ENCODE measurements at places on chromosomes 2 and 18.

GRCh38 chr2:238108423-238109183 is 8.5 kb downstream of the ESPNL start:
- DNase-seq: peak; percentile 61

DNA sequence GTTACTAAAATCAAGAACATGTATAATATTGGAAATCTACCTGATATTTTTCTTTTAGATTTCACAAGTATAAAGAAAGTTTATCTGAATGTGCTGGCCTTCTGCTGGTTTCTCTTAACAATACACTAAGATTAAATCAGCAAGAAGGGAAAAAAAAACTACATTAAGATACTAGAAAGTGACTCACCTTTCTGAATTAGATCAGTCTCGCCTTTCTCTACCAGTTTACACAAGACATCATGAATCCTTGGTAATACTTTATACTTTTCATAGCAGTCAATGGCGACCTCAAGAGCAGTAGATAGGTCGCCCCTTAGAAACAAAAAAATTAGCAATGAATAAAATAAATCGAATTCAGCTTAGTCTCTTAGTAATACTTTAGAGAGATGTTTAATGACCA is 61.2 kb downstream of the LRPPRC start:
- DNase-seq: no peak

GRCh38 chr2:135913727-135914365 is 37.6 kb upstream of the MCM6 start:
- DNase-seq: no peak

- DNase-seq: no peak
Measured at GRCh38 chr2:25043241-25043867, 1.5 kb downstream of the EFR3B start.

DNA sequence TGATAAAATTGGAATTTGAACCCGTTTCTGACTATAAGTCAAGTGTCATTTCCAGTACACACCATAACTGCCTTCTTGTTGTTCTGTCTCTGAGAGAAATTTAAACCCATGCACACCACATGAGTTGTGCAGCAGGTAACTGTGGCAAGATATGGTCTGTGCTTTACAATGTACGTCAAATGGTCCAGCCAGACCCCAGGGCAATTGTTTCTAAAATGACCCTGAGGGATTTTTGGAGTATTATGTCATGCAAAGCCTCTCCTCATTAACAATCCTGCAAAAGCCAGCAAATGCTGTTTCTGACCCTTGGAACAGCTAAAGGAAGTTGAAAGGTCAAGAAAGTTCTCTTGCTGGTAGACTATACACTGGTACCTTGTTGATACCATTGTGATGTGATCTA is 47.7 kb upstream of the WIPF1 start:
- DNase-seq: no peak

GRCh38 chr2:216328347-216328746 is 43.9 kb downstream of the MARCHF4 start:
- no peak for DNase-seq

- no peak for DNase-seq
Measured at GRCh38 chr2:2038746-2039530, 292.1 kb downstream of the MYT1L start.

DNA sequence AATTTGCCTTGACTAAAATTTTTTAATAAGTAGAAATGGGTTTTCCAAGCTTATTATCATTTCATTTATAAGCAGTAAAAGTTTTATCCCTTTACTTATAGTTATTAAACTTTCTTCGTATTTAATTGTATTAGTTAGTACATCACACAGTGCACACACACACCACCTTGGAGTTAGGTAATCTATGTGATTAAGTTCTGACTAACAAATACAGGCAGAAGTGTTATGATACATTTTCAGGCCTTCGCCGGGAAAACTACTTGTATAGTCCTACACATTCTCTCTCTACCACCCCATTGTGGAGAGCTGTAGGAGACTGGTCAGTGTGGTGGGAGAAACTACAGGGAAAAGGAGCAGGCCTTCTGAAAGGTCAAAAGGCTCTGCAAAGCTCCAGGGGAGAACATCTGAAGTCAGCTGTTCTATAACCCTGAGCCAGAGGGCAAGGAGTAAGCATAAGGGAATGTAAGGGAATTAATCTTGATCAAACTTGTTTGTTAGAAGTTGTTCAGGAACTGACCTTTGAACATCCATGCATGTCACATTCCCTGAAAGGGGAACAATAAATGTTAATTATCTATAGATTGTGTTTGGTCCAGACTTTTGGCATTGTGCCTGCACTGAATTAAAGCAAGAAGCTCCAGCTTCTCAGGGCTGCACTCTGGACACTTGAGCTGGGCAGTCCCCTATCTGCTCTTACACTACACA is 231.7 kb downstream of the FSIP2 start:
- DNase-seq: no peak

DNA sequence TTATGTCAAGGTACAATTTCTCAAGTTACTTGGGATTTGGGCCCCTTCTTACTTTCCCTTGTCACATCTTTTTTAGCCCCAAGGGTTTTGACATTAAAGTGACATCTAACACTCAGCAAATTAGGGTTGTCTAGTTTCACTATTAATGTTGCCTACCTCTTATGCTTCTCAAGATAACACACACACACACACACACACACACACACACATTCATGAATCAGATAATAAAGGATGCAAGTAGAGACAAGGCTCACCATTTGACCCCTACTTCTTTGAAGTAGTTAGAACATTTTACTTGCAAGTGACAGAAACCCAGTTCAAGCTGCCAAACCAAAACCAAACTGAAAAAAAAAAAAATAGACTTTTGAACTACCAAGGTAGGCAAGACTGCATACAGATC is 138.8 kb downstream of the TRIB2 start:
- DNase-seq: no peak

- no peak for DNase-seq
Measured at GRCh38 chr2:25585189-25585588, 88.2 kb downstream of the DTNB start.

All from psoas muscle (tissue), 8 donors.